Progenitor cell of endocrine pancreas (in vitro differentiated cells): ENCODE measurements at places on chromosomes 4 and X. TPM values are rescaled to one million over a fixed set of nuclear protein-coding genes. Genes with fewer than 3 reads are reported as not detected.

SPANXA2 gene
- not detected in 2 replicates for total RNA-seq

TBC1D8B gene
- 6.6 and 6.8 TPM in 2 replicates for total RNA-seq

ZNF732 gene
- 2.2 TPM in 2 replicates for total RNA-seq

ZNF280C gene
- 15.0 and 16.2 TPM in 2 replicates for total RNA-seq

XKRX gene
- 0.44 and 0.86 TPM in 2 replicates for total RNA-seq
